ENCODE measurements at places on chromosomes 12 and 14. TPM values are rescaled to one million over a fixed set of nuclear protein-coding genes. Genes with fewer than 3 reads are reported as not detected.

Gene CELA1
- not detected for polyA plus RNA-seq

Gene GLT1D1
- 0.20 TPM for polyA plus RNA-seq

DNA sequence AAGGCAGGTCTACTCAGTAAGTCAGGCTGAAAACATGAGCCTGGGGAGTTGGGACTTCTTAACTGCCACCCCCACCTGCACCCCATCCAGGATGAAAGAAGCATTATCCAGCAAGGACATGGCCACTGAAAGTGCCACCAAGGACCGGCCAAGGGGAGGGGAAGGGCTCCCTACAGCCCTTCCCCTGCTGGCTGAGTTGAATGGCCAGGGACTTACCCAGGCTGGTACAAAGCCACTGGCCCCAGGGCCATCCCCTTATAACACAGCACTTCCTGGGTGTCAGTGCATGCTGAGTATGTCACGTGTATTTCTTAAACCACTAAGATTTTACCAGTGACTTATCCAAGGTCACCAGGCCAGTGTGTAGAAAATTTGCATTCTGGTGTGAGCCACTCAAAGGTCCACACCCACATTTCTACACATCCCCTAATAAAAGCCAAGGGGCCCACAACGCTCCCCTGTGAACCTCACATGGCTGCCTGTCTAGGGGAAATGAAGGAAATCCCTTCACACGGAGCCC is 29.3 kb upstream of the ZFP36L1 start:
- peak; percentile 52 for DNase-seq

DNA sequence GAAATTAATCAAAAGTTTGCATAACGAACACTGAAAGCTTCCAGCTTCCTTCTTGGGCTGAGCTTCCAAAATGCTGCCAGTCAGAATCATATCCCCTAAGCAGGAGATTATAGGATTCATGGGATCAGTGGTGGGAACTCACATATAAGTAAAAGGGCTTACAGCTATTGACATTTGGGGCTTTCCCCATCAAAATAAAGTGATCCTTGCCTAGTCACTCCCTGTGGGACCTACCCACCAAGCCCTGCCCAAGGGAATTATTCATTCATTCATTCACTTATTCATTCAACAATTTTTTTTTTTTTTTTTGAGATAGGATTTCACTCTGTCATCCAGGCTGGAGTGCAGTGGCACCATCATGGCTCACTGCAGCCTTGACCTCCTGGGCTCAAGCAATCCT is 47.5 kb upstream of the NR1H4 start:
- DNase-seq = no peak

GRCh38 chr12:4275870-4276301 is 2.3 kb downstream of the CCND2 start:
- peak; percentile 37 for DNase-seq

- DNase-seq = no peak
These were observed 230.7 kb upstream of the PDZRN4 start for GRCh38 chr12:40957417-40957816.

- DNase-seq = no peak
These were observed 51.5 kb upstream of the GPATCH2L start for GRCh38 chr14:76100236-76100635.

GRCh38 chr14:68513137-68513536 is 279.7 kb downstream of the ZFP36L1 start:
- no peak for DNase-seq

DNA sequence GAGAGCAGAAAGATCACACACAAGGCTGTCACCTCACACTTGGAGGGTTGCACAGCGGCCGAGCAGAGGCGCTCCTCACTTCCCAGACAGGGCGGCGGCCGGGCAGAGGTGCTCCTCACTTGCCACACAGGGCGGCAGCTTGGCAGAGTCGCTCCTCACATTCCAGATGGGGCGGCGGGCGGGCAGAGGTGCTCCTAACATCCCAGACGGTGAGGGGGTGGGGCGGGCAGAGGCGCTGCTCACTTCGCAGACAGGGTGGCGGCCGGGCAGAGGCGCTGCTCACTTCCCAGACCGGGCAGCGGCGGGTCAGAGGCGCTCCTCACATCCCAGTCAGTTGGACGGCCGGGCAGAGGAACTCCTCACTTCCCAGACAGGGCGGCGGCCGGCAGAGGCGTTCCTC is 9.1 kb downstream of the TMBIM4 start:
- no peak for DNase-seq

DNA sequence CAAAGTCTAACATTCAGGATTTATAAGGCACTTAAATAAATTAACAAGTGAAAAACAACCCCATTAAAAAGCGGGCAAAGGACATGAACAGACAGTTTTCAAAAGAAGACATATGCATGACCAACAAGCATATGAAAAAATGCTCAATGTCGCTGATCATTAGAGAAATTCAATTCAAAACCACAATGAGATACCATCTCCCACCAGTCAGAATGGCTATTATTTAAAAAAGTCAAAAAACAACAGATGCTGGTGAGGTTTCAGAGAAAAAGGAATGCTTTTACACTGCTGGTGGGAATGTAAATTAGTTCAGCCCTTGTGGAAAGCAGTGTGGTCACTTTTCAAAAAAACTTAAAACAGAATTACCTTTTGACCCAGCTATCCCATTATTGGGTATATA is 60.7 kb upstream of the BDKRB2 start:
- DNase-seq = no peak

DNA sequence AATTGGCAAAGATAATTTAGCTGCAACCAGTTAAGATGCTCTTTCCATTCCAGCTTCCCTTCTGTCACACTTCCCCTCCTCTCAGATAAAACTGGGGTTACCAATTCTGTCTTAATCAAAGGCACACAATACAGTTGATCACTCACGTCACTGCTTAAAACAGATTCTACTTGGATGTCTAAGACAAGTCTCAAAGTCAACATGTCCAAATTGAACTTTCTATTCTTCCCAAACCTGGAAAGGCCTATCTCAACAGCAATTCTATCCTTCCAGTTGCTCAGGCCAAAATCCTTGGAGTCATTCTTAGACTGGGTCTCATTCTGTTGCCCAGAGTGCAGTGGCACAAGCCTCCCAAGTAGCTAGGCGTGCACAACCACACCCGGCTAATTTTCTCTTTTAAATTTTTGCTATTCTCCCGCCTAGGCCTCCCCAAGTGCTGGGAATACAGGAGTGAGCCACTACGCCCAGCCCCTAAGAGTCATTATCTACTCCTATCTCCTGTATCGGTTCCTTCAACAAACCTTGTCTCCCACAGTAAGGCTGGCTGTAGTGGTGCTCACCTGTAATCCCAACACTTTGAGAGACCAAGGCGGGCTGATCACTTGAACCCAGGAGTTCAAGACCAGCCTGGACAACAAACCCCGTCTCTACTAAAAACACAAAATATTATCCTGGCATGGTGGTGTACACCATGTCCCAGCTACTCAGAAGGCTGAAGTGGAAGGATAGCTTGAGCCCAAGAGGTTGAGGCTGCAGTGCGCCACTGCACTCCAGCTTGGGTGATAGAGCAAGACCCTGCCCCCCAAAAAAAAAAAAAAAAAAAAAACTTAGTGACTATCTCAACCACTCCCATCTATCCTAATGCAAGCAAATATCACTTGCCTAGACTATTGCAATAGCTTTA is 4.7 kb downstream of the RPS29 start:
- DNase-seq = no peak

- no peak for DNase-seq
These were observed 37.5 kb upstream of the MIS18BP1 start for GRCh38 chr14:45290547-45290946.

All from B cell (primary cell).